ENCODE measurements at places on chromosomes 16 and 17.

GRCh38 chr16:58324792-58325191 lies 30.0 kb upstream of the PRSS54 start:
- no peak for DNase-seq

DNA sequence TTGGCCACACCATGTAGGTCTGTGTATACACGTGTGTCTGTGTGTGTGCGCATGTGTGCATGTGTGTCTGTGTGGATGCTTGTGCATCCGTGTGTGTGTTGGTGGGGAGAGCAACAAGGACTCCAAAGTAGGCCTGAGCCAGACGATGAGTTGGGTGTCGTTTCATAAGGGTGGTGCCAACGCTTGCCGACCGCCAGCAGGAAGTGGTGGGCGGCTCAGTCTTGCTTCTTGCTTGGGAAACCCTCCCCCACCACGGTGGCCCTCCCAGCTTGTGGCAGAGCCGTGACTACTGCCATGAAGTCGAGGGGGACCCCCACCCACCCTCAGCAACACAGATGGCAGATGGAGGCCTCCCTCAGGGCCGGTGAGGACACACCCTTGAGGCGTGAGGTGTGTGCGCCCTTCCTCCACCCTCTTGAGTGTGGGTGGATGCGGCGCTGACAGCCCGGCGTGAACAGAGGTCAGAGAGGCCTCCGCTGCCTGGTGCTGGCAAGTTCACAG lies 17.5 kb downstream of the SBK1 start:
- DNase-seq: peak; percentile 81

DNA sequence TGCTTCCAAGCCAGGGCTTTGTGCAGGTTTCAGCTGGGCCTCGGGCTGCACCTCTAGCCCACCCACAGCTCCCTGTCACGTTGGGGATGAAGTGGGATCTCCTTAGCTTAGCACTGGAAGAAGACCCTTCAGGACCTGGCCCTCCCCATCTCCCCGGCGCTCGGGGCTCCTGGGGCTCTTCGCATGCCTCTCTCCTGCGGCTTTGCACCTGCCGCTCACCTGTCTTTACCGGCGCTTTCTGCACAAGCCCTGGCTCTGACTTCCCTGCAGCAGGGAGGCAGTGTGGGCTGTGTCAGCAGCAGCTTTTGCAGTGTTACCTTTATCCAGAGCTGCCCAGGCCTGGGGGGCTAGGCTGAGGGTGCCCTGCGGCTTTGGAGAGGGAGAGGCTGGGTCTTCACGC lies 52.3 kb downstream of the NT5M start:
- peak; percentile 35 for DNase-seq

- DNase-seq: no peak
These were observed 596.0 kb upstream of the GOT2 start for GRCh38 chr16:59330019-59330670.
